Smooth muscle cell of trachea (primary cell): ENCODE measurements at places on chromosomes 1 and 21. TPM values are rescaled to one million over a fixed set of nuclear protein-coding genes. Genes with fewer than 3 reads are reported as not detected.

NR0B2 gene
- total RNA-seq: not detected in 2 replicates

TPTE gene
- not detected in 2 replicates for total RNA-seq

URB2 gene
- 6.0 and 8.1 TPM in 2 replicates for total RNA-seq

RCAN1 gene
- total RNA-seq: 81.6 and 104 TPM in 2 replicates

SGIP1 gene
- 26.5 and 34.6 TPM in 2 replicates for total RNA-seq

TMPRSS2 gene
- not detected in 2 replicates for total RNA-seq

CALML6 gene
- total RNA-seq: 0.15 and 0.50 TPM in 2 replicates

ITGB2 gene
- total RNA-seq: not detected in 2 replicates

FCRL1 gene
- total RNA-seq: not detected in 2 replicates

NECTIN4 gene
- under 0.01 and 0.17 TPM in 2 replicates for total RNA-seq

PIGC gene
- 12.4 and 20.8 TPM in 2 replicates for total RNA-seq

AIM2 gene
- 0.58 TPM in 1 of 2 replicates, not detected in the other for total RNA-seq

SERINC2 gene
- 5.5 and 38.9 TPM in 2 replicates for total RNA-seq

LDLRAD1 gene
- not detected in 2 replicates for total RNA-seq

OPRD1 gene
- total RNA-seq: under 0.01 TPM in 1 of 2 replicates, not detected in the other

DNAI4 gene
- total RNA-seq: 5.4 and 7.8 TPM in 2 replicates

PLA2G2A gene
- not detected in 2 replicates for total RNA-seq

C4BPA gene
- total RNA-seq: not detected in 2 replicates

GIPC2 gene
- total RNA-seq: 0.33 and 0.73 TPM in 2 replicates

C1QB gene
- not detected in 2 replicates for total RNA-seq

BRDT gene
- not detected in 2 replicates for total RNA-seq

KCNE2 gene
- total RNA-seq: not detected in 2 replicates

NOS1AP gene
- under 0.01 and 0.29 TPM in 2 replicates for total RNA-seq

AZIN2 gene
- total RNA-seq: 4.2 and 6.0 TPM in 2 replicates

TNNI3K gene
- total RNA-seq: 1.7 and 1.8 TPM in 2 replicates
